COR-L47 (cell line): ENCODE measurements at places on chromosomes 4 and X.

GRCh38 chr4:17336986-17337385 is 174.9 kb downstream of the QDPR start:
- DNase-seq = no peak

DNA sequence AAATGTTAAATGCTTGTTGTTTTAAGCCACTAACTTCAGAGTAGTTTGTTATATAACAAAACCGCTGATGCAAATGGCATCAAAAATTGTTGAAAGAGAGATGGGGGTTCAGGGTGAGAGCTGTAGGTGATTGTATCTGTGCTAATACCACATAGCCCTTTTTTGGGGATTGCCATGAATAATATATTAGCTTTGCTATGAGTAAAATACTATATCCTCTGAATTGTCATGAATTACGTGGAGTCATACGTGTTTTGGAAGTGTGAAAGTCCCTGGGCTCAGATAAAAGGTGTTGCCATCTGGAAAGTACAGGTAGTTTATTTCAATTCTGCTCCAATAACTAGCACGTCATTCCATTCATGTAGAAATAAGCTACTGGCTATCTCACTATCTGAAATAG is 30.6 kb downstream of the DYNLT3 start:
- no peak for DNase-seq

- no peak for DNase-seq
These were observed 47.5 kb downstream of the ATG4A start for GRCh38 chrX:108138814-108139702.

DNA sequence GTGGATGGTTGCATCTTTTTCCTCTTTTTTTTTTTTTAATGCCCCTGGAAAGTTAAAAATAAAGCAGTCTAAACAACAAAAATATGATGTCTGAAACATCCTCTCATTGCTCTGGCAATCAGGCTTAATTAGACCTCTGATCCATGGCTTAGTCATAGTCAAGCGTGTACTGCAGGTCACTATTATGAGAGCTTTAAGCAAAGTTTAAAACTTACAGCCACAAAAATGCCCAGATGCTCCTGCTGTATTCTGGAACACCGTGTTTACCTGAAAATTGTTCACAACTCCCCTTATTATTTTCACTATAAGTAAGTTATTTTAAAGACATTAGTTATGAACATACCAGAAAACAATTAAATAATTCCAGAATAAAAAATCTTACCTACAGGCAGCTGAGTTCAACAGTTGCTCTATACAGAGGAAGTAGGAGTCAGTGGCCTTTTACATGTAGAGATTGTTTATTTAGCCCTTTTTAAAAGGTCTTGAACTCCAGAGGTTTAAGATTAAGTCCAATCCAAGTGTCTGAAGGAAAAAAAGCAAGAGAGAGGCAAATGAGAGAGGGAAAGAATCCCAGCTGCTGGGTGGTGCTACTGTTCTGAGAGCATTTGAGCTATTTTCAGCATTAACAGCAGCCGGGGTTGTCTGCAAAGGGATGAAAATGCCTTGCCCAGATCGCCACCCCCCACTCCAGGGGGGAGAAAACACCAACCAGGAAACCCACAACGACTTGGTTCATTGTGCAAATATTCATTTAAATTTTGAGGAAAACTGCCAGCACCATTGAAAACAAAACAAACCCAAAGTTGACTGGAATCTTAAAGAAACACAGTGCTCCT is 36.9 kb downstream of the SORBS2 start:
- no peak for DNase-seq

DNA sequence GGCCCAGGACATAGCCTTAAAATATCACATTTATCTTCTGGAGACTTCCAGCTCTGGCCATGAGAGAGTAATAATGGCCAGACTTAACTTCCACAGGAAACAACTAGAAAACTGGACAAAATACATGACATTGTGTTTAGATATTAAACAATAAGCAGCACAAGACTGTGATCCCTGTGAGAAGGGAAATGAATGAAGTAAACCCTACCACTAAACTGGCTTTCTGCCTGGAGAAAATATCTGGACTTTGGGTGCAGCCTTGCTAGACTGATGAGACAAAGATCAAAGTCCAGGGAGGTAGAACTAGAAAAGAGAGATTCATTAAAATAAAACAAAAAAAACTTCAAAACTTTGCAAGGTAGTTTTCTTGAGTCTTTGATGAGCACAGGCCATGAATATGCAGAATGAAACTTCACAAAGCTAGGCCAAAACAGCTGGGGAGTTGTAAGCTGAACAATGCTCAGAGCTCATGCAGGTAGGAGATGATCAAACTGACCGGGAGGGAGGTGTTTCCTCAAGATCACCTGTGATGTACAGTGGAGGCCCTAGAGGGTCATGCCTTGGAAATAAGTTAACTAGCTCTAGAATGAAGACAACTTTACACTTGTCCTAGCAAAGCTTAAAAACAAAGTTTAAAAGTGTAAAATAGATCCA is 147.0 kb upstream of the SH3RF1 start:
- no peak for DNase-seq

GRCh38 chrX:115236560-115236959 is 2.7 kb upstream of the LRCH2 start:
- no peak for DNase-seq

DNA sequence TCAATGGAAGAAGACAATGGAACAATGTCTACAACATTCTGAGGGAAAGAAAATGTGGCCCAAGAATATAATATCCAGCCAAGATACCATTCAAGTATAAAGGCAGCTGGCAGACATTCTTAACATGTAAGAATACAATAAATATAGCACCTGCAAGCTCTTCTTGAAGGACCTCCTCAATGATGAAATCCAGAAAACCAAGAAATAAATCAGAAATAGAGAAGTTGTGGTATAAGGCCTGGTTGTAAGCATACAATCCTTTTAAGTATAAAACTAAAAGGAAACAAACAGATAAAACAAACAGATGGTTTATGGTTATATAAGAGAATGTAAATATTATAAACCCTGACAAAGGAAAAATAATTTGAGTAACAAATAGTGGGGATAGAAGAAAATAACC is 33.4 kb downstream of the SYTL4 start:
- no peak for DNase-seq

DNA sequence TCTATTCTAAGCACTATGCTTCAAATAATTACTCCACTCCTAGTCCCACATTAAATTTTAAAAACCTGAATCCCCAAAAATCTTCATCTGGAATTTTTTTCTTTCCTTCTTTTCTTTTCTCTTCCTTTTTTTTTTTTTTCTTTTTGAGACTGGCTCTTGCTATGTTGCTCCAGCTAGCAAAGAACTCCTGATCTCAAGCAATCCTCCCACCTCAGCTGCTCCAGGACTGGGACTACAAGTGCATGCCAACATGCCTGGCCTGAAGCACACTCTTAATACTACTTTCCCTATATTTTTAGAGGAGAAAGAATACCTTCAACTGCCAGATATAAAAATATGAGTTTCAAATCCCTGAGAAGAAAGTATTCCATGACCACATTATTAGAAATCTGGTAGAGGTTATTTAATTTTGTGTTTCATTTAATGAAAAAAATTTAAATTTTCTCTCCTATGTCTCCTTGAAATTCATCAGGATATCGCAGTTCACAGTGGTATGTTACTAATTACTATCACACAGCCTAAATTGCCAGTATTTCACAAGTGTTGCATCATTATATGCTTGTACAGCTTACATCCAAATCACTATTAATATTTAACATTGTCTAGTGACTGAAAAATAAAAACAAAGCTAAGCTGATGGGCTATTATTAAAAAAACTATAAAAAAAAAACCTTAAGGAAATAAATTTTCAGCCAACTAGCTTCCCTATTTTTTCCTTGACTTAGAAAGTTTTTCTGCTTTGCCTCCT is 227.8 kb downstream of the NAF1 start:
- no peak for DNase-seq
